ENCODE measurements at places on chromosomes 4 and X. TPM values are rescaled to one million over a fixed set of nuclear protein-coding genes. Genes with fewer than 3 reads are reported as not detected.

Gene H2BW2
- 0.26 TPM for total RNA-seq

Gene CAMK2D
- 40.2 TPM for total RNA-seq

Gene ALAS2
- total RNA-seq: 0.60 TPM

Gene PCSK1N
- total RNA-seq: 4.5 TPM

Gene PIN4
- total RNA-seq: 13.4 TPM

Gene SPANXA1
- not detected for total RNA-seq

- no peak for DNase-seq
These were observed 45.0 kb downstream of the CCDC149 start for GRCh38 chr4:24867766-24868296.

- DNase-seq: no peak
These were observed 9.7 kb downstream of the SERTM2 start for GRCh38 chrX:111521169-111521568.

DNA sequence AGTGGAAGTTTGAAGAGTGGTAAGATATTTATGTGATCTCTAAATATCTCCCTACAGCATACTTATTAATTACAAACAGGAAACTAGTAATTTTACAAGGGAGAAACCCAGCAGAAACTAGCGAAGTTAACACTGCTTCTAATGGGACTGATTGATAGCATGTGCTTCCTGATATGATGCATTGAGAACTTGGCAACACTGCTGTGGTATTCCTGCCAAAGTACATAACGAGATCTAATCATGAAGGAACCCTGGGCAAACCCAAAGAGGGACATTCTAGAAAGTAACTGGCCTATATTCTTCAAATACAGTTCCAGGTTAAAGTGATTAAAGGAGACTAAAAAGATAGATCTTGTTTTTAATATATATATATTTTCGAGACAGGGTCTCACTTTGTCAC is 4.6 kb upstream of the GPR34 start:
- no peak for DNase-seq

- no peak for DNase-seq
These were observed 40.9 kb downstream of the TSPAN5 start for GRCh38 chr4:98617358-98618047.

DNA sequence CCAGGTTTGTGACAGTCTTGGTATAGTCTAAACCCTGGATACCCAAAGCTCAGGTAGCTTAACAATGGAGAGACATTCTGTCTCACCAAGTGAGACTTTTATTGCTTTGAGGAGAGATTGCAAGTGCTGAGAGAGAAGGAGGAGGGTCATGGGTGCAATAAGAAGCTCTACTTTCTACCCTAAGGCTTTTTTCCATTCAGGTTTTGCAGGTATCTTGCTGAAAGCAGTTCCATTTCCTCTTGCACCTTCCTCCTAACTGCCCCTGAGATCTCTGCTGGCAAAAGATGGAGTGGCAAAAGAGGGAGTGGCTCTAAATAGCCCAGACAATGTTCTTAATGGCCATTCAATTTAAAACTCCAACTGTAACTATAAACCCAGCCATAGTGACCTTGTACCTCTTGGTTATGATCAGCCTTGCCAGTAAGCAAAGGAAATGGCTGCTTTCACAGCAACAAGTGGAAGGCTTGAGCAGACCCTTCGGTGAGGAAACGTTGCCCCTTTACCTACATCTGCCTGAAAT is 105.6 kb upstream of the CPEB2 start:
- DNase-seq: no peak

DNA sequence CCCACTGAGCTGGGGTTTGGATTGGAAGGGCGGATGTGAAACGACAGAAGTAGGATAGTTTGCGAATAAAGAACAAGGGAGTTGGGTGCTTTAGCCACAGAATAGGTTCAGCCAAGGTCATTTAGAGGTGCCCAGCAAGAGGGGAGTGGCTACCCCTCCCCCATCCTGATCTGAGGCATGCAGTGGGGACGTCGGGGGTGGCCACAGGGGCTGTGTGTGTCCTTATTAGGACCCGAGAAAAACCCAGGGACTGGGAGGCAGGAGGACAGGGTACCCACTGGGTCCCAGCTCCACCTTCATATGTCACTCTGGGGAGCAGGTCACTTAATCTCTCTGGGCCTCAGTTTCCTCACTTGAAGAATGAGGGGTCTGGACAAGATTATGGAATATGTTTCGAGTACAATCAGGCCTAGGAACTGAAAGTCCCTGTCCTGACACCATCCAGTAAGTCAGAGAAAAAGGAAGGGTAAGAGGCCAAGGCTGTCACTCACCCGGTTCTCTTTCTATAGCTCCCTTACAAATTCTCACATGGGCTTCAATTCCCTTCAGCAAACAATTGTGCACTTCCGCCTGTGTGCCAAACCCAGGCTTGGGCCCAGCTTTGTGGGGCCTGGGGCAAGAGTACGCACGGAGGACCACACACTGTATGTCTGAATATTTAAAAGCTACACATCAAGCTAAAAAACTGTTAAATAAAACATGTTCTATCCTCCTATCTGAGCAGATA is 4.2 kb upstream of the NYX start:
- no peak for DNase-seq

- DNase-seq: no peak
These were observed 31.7 kb upstream of the MANBA start for GRCh38 chr4:102792361-102792936.

DNA sequence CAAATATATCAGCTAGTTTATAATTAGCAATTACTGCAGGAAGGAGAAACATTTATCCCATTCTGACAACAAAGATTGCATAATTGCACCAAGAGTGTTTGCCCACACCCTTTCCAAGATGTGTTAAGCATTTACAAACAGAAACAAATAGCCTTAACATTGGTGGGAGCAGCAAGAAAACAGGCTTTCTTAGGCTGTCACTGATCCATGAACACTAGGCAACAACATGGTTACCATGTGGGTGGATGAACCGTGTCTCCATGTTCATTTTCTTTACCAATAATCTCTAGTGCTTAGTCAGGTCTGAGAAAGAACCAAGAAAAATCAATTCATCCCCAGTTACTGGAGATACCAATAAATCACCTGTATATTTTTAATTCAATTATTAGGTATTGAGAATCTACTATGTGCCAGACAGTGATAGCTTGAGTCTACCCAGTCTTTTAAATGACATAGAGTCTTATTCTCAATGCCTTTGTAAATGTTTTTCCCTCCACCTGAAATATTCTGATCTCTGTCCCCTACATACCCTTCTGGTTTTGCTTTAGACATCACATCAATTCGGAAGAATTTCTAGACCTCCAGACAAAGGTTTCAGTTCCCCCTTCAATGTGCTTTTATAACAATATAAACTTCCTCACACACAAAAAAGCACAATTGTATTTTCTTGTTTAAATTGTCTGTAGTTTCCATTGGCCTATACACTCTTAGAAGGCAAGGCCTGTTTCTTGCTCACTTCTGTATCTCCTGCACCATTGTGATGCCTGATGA is 286.6 kb downstream of the PPP1R2C start:
- no peak for DNase-seq

GRCh38 chr4:140861359-140862176 is 105.4 kb upstream of the TBC1D9 start:
- DNase-seq: peak; percentile 75

DNA sequence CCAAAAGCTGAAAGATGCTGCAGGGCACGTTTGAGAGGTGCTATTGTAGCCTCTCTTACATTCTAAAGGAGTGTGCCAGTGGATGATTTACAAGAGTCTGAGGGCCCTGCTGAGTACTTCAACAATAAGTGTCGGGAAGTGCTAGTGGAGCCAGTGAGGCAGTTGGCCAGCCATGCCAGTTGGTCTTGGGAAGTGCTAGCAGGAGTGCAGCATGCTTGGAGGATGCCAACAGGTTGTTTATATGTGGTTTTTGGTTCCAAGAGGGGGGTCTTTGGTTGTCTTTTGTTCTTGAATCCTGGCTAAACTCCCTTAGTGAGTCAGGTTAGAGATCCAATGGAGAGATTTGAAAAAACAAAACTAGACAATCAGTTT is 335.3 kb downstream of the PABPC4L start:
- no peak for DNase-seq

- no peak for DNase-seq
These were observed 169.9 kb downstream of the IQCM start for GRCh38 chr4:149645790-149646189.

GRCh38 chrX:13081395-13082205 is 37.2 kb upstream of the FAM9C start:
- DNase-seq: no peak

DNA sequence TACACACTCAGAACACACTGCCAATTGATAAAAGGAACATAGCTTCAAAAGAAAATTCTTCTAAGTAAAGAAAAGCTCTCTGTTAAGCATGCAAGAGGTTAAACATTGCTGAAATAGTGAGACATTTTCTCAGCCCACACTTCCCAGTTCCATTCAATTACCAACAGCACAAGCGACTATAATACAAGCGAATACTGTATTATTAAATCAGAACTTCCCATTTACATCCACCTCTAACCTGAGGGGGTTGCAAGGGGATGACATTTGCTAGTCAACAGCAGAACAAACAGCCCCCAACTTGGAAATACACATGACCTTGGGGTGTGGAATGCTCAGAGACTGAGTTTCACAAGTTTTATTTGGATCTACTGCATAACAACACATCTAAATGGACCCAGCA is 1.1 kb downstream of the FSTL5 start:
- DNase-seq: no peak

DNA sequence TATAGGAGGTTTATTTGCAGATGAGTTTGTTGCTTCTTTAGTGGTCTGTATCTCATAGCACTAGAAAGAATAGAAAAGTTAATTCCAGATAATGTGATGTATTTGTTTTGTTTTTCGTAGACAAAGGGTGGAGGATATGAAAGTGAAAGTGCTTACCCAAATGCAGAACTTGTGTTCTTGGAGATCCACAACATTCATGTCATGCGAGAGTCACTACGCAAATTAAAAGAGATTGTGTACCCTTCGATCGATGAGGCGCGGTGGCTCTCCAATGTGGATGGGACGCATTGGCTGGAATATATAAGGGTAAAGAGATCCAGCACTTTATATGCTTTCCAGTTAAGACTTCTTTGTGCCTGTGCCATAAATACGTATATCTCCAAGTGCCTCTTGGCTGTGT is 43.3 kb downstream of the MTMR1 start:
- DNase-seq: no peak
